Forelimb muscle (tissue), 1 donor: ENCODE measurements at places on chromosomes 5 and 9.

GRCh38 chr9:92642041-92642451 is 27.9 kb downstream of the IPPK start:
- no peak for DNase-seq

DNA sequence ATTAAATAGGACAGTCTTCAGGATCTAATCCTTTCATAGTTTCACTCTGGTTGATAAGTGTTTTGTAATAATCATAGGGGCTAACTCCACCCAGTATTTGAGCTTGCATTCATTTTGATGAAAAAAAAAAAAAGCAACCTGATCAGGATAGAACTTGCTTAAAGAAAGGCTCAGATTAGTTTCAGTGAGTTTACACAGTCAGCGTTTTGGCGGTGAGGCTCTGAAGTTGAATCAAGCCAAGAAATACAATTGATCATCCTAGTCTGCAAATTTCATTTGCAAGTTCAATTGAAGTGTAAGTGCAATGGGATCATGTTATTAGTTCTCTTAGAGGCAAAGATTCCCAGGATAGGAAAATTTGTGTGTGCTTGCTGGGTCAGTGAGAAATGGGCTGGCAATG is 159.7 kb upstream of the ELL2 start:
- no peak for DNase-seq

DNA sequence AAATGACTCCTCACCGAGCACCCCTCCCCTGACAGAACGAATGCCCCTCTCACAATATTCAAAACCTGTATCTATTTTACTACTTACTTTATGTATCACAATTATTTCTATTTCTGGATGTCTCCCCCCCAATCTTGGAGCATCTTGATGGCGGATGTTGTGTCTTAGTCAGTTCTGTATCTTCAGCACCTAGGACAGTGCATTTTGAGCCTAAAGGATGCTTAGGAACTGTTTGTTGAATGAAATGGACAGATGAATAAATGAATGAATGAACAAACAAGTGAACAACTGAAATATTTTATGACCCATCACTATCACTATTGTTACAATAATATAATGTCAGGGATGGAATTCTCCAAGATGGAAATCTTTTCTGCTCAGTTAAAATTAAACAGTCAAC is 295.7 kb downstream of the DNAH5 start:
- no peak for DNase-seq

GRCh38 chr5:180233729-180234128 is 24.7 kb upstream of the RASGEF1C start:
- no peak for DNase-seq
